ENCODE measurements at places on chromosomes 16 and 17.

- no peak for DNase-seq
These were observed 15.3 kb upstream of the GNA13 start for GRCh38 chr17:65071861-65072260.

DNA sequence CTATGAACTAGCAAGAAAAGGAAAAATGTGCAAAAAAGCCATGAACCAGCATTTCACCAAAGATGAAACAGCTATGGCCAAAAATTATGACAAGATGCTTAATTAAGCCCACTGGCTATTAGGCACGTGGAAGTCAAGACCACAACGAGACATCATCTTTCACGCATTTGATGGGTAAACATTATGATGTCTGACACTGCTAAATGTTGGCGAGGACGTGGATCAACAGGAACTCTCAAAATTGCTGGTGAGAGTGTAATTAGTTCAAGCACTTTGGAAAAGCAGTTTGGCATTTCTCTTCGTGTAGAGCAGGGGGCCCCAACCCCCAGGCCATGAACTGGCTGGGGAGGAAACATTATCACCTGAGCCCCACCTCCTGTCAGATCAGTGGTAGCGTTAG lies 39.6 kb upstream of the ADGRG1 start:
- DNase-seq, result no peak

DNA sequence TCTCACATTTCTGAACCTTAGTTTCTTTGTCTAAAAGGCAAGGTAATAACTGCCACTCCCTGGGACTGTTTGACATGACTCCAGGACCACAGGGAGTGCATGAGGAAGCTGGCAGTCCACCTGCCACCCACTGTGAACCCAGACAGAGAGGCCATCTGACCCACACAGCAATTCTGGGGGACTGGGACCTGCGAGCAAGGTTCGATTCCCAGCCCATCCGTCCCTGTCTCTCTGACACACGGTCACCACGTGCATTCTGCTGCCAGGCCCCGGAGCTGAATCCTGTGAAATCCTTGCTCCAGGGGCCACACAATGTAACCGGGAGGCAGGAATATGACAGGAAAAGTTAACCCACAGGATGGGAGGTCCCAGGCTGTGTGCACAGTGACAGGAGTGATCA lies 218.8 kb upstream of the FOXF1 start:
- no peak for DNase-seq

- DNase-seq, result no peak
These were observed 294.1 kb downstream of the BCAS3 start for GRCh38 chr17:60971515-60972369.

DNA sequence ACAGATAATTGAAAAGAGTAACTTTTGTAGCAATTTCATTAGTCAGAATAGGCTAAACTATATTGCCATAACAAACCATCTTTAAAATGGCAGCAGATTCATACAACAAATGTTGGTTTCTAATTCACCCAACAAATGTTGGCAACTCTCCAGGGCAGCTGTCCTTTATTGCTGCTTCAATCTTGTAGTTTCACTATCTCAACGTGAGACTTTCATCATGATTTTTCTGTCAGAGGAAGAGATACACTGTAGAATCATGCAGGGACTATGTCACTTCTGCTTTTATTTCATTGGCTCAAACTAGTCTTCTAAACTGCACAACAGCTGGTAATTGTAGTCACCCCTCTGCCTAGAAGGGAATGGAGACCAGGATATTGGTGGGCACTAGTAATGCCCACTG lies 174.2 kb downstream of the TANC2 start:
- DNase-seq, result no peak

GRCh38 chr16:68361485-68361884 lies 50.7 kb downstream of the PRMT7 start:
- no peak for DNase-seq

DNA sequence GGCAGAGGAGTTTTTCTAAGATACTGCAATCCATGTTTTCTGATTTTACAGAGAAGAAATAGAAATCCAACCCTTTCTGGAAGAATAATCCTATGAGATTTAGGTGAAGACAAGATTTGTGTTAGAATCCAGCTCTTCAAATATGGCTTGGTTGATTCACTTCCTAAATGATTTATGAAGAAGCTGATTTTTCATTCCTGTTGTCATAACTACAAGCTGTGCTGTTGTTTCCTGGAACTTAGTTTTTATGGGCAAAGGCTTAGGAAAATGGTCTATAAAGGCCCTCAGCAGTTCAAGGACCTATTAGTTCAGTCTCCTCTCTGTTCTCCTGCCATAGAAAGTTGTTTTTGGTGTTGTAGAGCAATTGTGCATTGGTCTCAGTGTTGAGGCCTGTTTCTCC lies 174.2 kb upstream of the FAM20A start:
- no peak for DNase-seq

- DNase-seq, result no peak
These were observed 21.3 kb downstream of the CHD9NB start for GRCh38 chr16:53031323-53031942.

- DNase-seq, result no peak
These were observed 147.0 kb downstream of the SHISA6 start for GRCh38 chr17:11388054-11388453.

- no peak for DNase-seq
These were observed 36.8 kb downstream of the VAT1L start for GRCh38 chr16:77825196-77825595.

- DNase-seq, result no peak
These were observed 40.5 kb downstream of the DHRS7B start for GRCh38 chr17:21167303-21167702.

GRCh38 chr17:27066315-27066714 lies 227.6 kb upstream of the WSB1 start:
- DNase-seq, result no peak

- DNase-seq, result no peak
These were observed 312.5 kb downstream of the GRIN2A start for GRCh38 chr16:9869776-9870175.
